ENCODE measurements at places on chromosomes 13 and 19. TPM values are rescaled to one million over a fixed set of nuclear protein-coding genes. Genes with fewer than 3 reads are reported as not detected.

The CNN1 gene
- 11.9 TPM for total RNA-seq

The ACOD1 gene
- not detected for total RNA-seq

The CD33 gene
- total RNA-seq = 3.1 TPM

The FFAR1 gene
- not detected for total RNA-seq

The APOC4 gene
- not detected for total RNA-seq

The ZNF69 gene
- 1.2 TPM for total RNA-seq

The PLVAP gene
- 23.7 TPM for total RNA-seq

The CABP5 gene
- 0.18 TPM for total RNA-seq

The PSG11 gene
- total RNA-seq = not detected

Measured in psoas muscle (tissue), 8 donors.